ENCODE measurements at places on chromosomes 12 and 14.

GRCh38 chr12:3317841-3318501, 173.0 kb upstream of the PRMT8 start:
- no peak for DNase-seq

DNA sequence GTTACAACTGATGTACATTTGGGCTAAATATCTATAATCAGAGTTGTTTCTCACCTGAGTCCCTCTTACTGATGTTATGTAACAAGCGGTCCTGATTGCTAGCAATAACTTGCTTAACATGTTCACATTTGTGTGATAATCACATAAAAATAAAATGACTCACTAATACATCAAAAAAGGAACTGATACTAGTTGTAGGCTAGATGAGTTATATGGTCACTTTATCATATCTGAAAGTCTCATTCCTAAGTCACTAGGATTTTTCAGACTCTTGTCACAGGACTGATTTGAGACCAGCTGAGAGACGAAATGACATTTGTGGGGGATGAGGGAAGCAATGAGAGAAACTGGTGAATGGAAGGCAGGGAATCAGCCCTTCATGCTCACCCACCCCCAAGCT, 34.3 kb downstream of the NKX2-1 start:
- DNase-seq = no peak

- peak; percentile 51 for DNase-seq
These were observed 1.8 kb upstream of the NAB2 start for GRCh38 chr12:57087010-57087690.

- DNase-seq = no peak
These were observed 20.7 kb downstream of the SLC35E3 start for GRCh38 chr12:68766646-68767045.

GRCh38 chr14:60905923-60906322, 75.0 kb downstream of the TRMT5 start:
- no peak for DNase-seq

GRCh38 chr14:54665946-54666345, 99.0 kb downstream of the SAMD4A start:
- no peak for DNase-seq
